Mesothelial cell of epicardium (in vitro differentiated cells): ENCODE measurements at places on chromosomes 12 and 14.

DNA sequence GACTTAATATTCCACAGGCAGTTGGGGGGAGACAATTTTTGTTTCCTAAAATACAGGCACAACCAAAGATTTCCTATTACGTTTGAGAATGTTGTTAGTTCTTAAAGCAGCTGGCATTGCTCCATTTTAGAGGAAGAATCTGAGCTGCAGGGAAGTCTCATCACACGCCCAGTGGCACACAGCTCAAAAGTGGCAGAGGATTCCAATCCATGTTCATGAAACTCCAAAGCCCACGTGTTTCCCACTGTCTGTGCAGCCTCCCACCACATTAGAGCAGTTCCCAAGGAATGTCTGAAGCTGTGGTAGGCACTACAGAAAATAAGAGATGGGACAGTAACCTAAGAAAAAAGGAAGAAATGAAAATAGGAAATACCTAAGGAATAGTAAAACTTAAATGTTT lies 6.1 kb upstream of the IL26 start:
- DNase-seq: no peak

GRCh38 chr12:132285991-132286681 lies 43.3 kb downstream of the GALNT9 start:
- DNase-seq: peak; percentile 93

DNA sequence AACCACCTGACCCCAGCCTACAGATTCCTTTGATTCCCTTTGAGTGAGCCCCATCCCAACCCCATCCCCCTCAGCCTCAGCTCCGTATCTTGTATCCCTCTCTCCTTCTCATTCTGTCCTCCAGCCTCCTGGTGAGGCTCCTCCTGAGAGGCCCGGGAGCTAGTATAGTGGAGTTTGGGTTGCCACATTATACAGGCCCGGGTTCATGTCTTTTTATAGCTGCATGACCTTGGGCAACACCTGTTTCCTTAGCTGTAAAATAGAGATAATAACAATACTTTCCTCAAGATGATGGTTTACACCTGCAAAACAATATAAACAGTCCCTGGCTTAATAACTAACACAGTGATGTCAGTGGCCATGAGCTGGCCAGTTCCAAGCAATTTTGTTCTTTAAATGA lies 89.8 kb downstream of the STAB2 start:
- DNase-seq: no peak

DNA sequence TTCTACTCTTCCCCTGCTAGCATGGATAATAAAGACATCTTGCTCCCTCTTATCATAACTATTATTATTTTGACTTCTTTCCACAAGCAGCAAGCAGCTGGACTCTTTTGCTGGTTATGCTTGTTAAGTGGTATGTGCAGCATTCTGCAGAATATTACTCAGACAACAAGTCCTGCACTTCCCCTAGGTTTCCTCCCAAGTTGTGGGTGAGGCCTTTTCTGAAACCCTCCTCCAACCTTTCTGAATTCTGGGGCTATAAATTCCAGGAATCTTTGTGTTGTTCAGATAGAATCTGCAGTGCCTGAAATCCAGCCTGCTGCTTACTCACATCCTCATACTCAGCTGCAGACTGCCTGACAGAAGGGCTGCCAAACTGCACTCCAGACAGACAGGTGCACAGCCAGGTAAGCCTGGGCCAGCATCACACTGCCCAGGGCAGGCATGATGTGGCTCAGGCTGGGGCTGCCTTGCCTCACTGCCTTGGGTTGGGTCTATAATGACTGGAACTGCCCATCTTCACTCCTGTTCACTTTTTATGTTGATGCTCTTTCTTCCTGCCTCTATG lies 6.2 kb upstream of the DHRS2 start:
- DNase-seq: no peak

DNA sequence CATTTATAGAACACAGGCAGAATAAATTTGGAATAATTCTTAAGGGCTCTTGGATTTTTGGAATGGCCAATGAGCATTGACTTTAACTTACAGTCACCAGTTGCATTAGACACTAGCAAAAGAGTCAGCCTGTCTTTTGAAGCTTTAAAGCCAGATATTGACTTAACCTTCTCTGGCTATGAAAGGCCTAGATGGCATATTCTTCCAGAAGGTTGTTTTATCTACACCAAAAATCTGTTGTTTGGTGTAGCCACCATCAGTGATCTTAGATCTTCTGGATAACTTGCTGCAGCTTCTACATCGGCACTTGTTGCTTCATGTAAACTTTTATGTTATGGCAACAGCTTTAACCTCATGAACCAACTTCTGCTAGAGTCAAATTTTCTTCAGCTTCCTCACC lies 10.4 kb downstream of the PCNX1 start:
- no peak for DNase-seq

GRCh38 chr12:13189264-13189663 lies 7.3 kb upstream of the EMP1 start:
- no peak for DNase-seq

- DNase-seq: no peak
Observed at GRCh38 chr14:61691495-61691894, 3.8 kb upstream of the HIF1A start.

- DNase-seq: no peak
Observed at GRCh38 chr12:121610239-121611149, 15.8 kb upstream of the ORAI1 start.

DNA sequence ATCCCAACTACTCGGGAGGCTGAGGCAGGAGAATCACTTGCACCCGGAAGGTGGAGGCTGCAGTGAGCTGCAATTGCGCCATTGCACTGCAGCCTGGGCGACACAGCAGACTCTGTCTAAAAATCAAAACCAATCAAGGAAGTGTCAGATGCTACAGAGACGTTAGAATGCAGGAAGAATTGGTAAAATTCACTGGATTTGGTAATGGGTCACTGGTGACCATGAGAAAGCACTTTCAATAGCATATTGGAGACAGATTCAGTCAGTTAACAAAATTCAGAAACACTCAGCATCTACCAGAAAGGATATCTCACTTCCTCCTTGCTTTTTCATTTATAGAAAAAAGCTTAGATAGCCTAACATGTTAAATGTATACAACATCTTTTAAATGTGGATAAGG lies 17.5 kb downstream of the BIN2 start:
- DNase-seq: no peak

- DNase-seq: no peak
Observed at GRCh38 chr12:129486931-129487330, 416.9 kb downstream of the TMEM132D start.

GRCh38 chr14:42110167-42110566 lies 503.5 kb downstream of the LRFN5 start:
- no peak for DNase-seq

- DNase-seq: no peak
Observed at GRCh38 chr12:43826681-43827080, 9.2 kb upstream of the TMEM117 start.

DNA sequence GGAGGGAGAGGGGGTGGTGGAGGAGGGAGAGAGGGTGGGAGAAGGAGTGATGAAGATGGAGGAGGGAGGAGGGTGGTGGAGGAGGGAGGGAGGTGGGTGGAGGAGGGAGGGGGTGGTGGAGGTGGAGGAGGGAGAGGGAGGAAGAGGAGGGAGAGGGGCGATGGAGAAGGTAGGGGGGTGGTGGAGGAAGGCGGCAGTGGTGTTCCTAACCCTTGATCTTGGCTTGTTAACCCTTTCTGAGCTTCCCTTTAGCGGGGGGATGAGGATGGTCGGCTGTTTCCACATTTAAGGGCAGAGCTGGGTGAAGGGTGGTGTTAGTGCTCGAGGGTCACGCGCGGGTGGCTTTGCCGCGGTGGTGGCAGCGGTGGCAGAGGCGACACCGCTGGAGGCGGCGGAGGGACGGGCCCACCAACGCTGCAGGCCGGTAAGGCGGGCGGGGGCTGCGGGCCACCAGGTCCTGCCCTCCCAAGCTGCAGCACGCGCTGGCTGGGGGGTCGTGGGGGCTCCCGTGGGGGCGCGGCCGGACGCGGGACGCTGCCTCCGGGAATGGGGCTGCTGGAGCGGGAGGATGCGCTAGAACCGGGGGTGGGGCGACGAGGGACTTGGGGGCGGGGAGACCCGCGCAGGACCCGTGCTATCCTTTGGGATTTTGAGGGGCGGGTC lies 156.3 kb downstream of the PTPN11 start:
- no peak for DNase-seq

- DNase-seq: no peak
Observed at GRCh38 chr12:121741743-121742142, 29.2 kb downstream of the TMEM120B start.

- no peak for DNase-seq
Observed at GRCh38 chr14:26636561-26636960, 38.7 kb upstream of the NOVA1 start.

- no peak for DNase-seq
Observed at GRCh38 chr14:58189176-58189575, 10.8 kb upstream of the ACTR10 start.

- no peak for DNase-seq
Observed at GRCh38 chr14:20194101-20194500, 3.4 kb downstream of the OR11G2 start.

DNA sequence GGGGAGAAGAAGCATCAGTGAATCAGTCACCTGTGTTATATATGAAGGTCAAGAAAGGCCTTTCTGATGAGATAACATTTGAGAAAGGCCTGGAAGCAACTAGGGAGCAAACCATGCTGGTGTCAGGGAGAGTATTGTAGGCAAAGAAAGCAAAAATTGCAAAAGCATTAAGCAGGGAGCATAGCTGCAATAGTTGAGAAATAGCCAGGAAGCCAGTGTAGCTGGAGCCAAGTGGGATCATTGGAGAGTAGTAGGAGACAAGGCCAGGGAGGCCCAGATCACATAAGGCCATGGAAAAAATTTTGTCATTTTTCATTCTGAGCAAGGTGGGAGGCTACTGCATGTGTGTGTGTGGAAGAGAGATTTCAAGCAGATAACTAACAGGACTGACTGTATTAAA lies 18.8 kb upstream of the MAGOHB start:
- DNase-seq: no peak
